ENCODE measurements at places on chromosomes 7 and 10.

GRCh38 chr7:121576148-121576917, 180.2 kb upstream of the FAM3C start:
- no peak for DNase-seq

- DNase-seq = no peak
Observed at GRCh38 chr10:113754768-113755167, 3.3 kb downstream of the PLEKHS1 start.

DNA sequence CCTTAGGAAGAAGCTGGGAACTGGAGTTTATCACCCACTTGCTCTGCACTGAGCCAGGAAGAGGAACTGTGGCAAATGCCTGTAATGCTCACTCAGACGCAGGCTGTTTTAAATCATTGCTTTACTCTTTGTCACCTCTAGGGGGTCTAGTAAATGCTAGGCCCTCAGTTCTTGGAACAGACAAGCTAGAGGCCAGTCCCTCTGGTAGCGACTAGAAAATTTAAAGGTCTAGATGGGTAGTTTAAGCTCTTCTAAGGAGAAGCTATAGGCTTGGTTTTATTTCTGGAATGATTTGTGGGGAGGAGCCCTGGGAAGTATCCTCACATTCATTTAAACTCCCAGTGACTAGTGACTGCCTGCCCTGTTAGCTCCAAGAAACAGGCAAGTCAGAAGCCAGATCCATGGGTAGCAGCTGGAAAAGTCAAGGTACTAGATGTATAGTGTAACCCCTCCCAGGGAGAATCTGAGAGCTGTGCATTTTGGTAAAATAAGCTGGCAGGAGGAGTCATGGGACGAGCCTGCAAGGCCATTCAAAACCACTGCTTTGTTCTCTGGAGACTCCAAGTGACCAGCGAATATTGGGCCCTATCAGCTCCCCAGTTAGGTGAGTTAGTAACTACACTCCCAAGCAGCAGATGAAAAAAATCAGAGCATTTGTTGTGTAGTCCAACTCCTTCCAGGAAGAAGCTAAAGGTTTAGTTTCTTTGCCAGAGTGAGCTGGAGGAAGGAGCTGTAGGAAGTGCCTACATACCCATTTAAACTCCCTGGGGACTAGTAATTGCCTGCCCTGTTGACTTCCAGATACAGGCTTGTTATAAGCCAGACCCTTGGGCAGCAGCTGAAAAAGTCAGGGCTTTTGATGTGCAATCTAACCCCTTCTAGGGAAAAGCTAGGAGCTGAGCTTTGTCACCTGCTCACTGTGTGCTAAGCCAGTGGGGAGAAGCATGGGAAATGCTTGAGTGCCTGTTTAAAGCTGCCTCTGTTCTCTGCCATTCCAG, 68.9 kb downstream of the DYNC1I1 start:
- no peak for DNase-seq

DNA sequence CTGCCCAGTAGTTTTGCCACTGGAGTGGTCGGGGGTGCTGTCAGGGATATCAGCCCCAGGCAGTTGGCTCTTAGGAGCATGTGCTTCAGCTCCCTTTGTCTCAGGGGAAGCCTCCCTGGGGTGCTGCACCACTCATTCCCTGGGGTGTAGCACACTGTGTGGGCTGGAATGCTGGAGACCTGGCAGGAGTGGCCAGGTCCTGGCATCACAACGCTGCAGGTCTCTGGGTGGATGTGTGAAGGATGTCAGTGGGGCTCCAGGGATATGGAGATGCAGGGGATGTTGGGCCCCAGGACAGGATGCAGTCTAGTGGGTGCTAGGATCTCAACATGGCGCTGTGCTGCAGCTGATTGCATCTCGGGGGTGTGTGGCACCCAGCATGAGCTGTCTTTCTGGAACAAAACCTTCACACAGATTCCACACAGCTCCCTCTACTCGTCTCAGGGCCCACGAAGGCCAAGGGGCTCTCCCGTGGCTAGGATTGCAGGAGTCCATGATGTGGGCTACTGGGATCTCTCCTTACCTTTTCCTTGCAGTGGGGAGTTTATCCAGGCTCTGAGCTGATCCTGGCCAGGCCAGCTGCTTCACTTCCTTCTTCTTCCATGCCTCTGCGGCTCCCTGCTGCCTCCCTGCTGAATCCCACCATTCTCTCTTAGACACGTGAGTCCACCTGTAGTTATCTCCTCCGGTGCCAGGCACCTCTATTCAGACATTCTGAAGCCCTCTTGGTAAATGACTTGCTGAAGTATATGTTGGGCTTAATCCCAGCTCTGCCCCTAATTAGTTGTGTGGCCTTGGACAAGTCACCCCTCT, 295.1 kb downstream of the RPS24 start:
- DNase-seq = no peak

DNA sequence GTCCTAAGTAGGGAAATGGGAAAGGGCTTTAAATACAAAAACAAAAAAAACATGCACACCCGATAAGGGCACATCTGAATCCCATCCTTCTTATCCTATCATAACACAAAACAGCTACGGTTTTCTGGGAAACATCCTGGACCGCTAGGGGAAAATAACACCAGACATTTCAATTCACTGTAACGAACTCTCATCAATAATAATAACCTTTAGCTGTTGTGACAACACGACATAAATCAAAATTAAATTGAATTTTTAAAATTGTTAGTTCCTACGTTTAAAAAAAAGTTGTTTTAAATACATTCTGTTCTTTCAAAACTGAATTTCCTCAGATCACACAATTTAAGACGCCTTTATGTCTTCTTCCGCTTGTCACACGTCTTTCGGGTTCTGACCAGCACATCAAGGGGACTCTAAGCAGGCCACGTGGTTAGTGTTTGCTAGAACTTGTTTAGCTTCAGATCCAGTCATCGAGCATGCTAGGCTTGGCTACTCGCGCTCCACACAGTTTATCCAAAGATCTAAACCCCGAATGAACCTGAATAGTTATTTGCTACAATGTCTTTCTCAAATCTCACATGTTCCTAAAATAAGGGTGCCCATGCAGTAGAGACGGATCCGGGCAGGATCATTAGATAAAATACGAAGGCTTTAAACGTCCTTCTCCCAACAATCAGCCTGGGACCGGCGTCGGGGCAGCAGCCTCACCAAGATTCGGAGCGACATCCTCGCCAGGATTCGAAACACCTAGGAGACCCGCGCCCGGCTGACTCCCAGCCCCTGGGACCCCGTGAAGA, 839 bp downstream of the IKZF5 start:
- DNase-seq = no peak

GRCh38 chr7:140004672-140005071, 58.1 kb downstream of the PARP12 start:
- no peak for DNase-seq

DNA sequence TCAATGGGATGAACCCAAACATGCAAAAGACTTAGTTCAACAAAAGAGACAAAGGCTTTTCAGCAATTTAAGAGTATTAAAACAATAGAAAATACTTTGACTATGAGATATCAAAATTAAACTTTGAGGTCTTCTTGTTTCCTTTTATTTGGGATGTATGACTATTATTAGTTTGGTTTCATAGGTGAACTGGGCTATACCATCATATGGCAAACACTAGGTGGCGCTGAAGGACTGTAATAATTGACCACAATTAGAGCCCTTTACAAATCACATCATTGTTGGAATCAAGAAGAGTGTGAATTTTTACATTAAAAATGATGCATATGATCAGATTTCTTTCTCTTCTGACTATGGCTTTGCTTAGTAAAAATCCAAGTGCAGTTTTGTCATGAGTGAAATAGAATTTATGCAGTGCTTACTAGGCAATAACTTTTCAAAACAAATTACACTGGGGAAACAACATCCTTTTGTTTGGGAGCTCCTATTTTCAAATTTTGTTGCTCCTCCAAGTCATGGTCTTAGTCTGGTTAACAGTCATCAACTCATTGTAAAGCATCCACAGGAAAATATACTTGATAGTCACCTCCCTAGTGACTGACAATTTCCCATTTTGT, 14.7 kb upstream of the NXPH1 start:
- peak; percentile 54 for DNase-seq

GRCh38 chr10:69826789-69827554, 25.3 kb downstream of the COL13A1 start:
- no peak for DNase-seq

DNA sequence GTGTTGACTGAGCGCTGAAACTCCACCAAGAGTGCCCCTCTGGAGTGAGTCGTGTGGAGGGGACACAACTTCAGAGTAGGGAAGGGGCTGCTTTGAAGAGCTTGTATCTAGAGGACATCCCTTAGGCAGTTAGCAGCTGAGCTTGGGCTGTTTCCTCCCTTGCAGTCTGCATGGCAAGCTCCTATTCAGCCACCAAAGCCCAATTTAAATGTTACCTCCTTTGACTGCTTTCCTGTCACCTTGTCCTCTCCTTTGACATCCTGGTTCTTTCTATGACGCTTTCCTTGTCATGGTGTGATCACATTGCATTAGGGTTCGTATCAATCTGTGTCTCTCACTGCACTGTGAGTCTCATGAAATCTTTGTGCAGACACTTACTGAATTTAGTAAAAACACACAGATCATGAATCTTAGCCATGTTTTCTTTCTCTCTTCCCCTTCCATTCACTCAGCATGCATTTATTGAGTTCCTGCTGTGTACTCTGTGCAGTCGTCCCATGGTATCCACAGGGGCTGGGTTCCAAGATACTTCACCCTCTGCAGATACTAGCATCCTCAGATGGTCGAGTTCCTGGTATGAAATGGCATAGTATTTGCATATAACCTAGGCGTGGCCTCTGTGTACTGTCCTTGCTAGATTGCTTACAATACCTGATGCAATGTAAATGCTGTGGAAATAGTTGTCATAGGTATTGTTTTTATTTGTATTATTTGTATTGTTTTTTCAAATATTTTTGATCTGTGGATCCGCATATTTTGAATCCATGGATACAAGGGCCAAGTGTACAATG, 228.5 kb downstream of the CCDC3 start:
- no peak for DNase-seq

- no peak for DNase-seq
Observed at GRCh38 chr7:37920305-37920848, at the start of gene EPDR1. TSS of gene EPDR1 (plus strand) at chr7:37920640. CDS start at chr7:37920940, 300 bp downstream.

- no peak for DNase-seq
Observed at GRCh38 chr7:66460921-66461361, 167.7 kb upstream of the KCTD7 start.

DNA sequence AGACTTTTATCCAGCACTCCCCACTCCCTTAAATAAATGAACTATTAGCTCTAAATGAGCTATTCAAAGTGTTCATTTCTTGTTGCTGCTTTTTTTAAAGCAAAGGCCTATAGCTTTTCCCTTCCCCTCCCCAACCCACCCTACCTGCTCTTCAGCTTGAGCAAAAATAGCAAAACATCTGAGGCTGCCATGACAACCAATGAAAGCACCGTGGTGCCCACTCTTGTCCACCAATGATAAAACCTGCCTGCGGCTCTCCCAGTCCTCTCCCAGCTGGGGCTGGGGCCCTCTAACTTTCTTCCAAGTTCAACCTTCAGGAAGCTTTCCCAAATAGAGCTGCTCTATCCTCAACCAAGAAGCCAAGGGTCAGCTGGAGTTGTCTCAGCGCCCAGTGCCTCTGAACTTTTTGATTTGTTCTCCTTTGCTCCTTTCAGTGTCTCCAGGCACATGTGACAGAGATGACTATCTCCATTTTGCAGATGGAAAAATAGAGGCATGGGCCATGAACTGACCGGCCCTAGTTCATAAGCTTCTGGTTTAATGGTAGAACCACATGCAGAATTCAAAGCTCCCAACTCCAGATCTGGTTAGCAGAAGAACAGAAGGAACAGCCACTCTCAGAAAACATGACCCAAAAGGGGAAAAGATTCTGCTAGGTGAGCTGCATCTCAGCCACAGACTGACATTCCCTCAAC, 47.7 kb downstream of the PIK3AP1 start:
- DNase-seq = no peak

DNA sequence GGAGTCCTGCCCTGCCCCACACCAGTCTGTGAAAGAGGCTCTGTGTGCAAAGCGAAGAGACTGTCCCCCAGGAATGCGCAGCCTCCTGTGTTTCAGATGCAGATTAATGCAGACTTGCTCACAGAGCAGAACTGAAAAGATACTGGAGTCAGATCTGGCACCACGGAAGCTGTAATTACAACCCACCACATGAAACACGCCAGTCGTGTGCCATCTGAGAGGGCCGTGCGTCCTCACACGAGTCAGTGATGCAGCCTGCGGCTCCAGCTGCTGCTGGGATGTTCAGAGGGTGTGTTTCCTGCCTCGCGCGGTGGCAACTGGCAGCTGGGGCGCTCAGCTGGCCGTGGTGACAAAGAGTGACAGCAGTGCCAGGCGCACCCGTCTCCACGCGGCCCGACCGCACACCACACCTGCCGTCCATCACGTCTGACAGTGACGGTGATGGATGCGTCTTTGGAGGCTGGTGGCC, 50.0 kb downstream of the NKX6-2 start:
- DNase-seq = peak; percentile 5

DNA sequence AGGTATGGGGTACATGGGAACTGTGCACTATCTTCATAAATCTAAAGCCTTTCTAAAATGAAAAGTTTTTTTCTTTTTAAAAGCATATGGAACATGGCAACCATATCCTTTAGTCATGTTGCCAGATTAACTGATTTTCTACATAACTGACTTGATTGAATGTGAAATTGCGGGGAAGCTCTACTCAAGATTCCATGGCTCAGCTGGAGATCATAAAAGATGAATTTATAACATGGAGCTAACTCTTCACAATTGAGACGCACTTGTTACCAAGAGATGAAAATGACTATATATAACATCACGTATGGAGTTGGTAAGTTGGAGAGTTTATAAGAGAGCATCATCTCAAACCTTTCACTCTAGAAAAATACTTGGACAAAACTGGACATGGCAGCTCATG, 190.2 kb upstream of the MYO3A start:
- DNase-seq = no peak

- DNase-seq = peak; percentile 2
Observed at GRCh38 chr10:97821308-97822038, 28.2 kb upstream of the GOLGA7B start.

DNA sequence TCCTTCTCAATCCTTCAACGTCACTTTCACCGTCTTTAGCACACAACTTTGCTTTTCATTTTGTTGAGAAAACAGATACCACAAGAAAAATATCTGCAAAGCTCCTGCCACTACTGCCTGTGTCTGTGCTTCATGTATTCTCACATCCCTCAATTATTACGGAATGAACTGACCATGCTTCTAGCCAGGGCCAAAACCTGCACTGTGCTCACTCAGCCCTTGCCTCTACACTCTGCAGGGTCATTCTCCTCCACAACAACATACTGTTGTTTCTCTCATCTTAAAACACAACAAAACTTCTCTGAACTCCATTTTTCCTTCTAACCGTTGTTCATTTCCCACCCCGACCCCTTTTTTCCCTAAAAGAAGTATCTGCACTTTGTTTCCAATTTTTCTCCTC, 29.5 kb downstream of the BMPR1A start:
- no peak for DNase-seq

- DNase-seq = no peak
Observed at GRCh38 chr7:105985229-105985628, 22.2 kb downstream of the CDHR3 start.

DNA sequence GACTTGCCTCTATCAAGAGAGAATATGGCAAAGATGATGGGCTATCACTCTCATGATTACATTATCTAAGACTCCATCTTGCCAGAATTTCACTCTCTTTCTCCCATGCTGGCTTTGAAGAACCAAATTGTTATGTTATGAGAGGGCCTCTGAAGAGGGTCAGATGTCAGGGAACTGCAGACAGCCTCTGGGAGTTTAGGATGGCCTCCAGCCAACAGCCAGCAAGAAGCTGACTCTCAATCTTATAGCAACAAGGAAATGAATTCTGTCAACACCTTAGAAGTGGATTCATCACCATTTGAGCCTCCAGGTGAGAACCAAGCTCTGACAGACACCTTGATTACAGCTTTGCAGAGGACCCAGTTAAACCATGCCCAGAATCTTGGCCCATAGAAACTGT, 33.6 kb downstream of the ZNF22 start:
- no peak for DNase-seq

GRCh38 chr7:29894256-29894655, 87.9 kb downstream of the WIPF3 start:
- no peak for DNase-seq
